Activated B cell treated with CpG ODN at 0.5 μM for 24 hours (primary cell): ENCODE measurements at places on chromosomes 13 and 19.
A peak's percentile ranks its signal among the peaks of the same experiment; 100 is the strongest.

DNA sequence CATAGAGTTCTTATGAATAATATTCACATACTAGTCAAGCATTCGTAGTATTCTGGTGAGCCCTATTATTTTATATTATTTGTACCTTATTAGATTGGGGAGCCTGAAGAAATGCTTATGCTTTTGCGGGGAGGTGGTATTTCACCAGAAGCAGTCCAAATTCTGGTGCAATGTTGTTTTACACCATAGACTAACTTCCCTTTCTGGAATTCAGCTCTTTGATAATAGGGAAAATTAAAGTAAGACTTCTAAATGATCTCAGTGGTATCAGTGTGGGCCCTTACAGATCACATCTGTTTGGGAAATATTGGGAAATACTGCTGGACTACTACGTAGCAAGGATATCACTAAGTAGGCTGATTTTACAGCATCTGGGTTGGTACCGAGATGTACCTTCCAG, 34.2 kb downstream of the KCTD12 start:
- no peaks in the 10 kb centered on the region for H3K4me1 ChIP-seq
- no peaks in the 10 kb centered on the region for H3K27me3 ChIP-seq
- no peak overlapping the region for H3K4me3 ChIP-seq
- no peak for DNase-seq
- H3K27ac ChIP-seq, result no peak overlapping the region

DNA sequence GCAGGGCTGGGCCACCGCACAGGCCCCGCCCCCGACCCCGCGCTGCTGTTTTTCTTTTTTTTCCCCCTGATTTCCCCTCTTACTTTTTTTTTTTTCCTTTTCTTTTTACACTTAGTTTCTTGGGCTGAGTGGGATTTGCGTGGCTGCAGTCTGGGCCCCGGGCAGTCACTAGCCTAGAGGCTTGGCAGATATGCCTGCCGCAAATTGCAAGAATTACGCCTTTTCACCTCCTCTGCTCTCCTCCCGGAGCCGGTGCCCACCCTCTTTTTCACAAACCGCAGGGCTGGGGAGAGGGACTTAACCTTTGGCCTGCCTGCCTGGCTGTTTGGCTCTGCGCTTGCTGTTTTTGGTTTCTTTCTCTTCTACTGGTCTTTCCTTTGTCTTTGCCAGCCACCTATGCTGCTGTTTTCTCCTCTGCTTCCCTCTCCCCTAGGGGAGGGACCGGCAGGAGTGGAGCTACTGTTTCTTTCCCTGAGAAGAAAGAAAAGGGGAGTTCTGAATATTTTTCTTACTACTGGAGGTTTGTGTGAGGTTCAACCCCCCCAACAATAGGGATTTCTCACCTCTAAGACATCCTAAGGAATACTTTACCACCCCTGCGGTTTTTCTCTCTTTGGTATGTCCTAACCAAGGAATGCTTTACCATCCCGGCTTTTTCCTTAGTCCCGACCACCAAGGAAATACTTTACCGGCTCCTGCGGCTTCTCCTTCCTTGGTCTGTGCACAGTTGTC, 11.0 kb downstream of the ZNF552 start:
- DNase-seq, result no peak
- peak overlapping the region; percentile 76 for H3K4me3 ChIP-seq
- H3K27ac ChIP-seq, result peak overlapping the region; percentile 65
- no peaks in the 10 kb centered on the region for H3K27me3 ChIP-seq
- H3K36me3 ChIP-seq, result peaks cover 40% of the 10 kb centered on the region

DNA sequence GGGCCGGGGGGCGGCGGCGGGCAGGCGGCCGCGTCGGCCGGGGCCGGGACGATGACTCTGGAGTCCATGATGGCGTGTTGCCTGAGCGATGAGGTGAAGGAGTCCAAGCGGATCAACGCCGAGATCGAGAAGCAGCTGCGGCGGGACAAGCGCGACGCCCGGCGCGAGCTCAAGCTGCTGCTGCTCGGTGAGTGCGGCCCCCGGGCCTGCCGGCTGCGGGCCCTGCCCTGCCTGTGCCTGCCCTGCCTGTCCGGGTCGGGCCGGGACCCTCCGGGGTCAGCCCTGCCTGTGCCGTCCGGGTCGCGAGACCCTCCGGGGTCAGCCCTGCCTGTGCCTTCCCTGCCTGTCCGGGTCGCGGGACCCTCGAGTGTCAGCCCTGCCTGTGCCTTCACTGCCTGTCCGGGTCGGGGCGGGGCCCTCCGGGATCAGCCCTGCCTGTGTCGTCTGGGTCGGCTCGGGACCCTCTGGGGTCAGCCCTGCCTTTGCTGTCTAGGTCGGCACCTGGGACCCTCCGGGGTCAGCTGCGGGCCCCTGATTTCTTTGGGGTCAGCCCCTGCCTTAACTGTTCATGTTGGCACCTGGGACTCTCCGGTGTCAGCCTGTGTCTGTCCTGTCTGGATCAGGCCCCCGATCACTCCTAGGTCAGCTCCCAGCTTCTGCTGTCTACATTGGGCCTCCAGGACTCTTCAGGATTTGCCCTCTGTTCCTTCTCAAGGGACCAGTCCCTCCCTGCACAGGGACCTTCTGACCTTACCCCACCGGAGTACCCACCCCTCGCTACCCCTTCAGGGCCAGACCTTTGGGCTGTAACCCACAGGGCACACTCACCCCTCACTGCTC, 659 bp downstream of the GNA11 start:
- H3K4me3 ChIP-seq, result peak overlapping the region; percentile 73
- peak; percentile 45 for DNase-seq
- H3K36me3 ChIP-seq, result no peaks in the 10 kb centered on the region
- H3K4me1 ChIP-seq, result peaks cover 29% of the 10 kb centered on the region
- H3K27ac ChIP-seq, result no peak overlapping the region

- H3K27ac ChIP-seq, result peak within 1 kb of the TSS; percentile 61
- peak; percentile 28 for DNase-seq
- H3K27me3 ChIP-seq, result no peaks in the 10 kb centered on the region
These were observed at the start of gene ZNF578 for GRCh38 chr19:52453324-52454094. ZNF578 (plus strand) TSS chr19:52453553; CDS start chr19:52501846, 48,293 bp downstream.

- H3K4me3 ChIP-seq, result no peak overlapping the region
- DNase-seq, result no peak
- no peak overlapping the region for H3K27ac ChIP-seq
- no peaks in the 10 kb centered on the region for H3K27me3 ChIP-seq
- H3K4me1 ChIP-seq, result no peaks in the 10 kb centered on the region
- no peaks in the 10 kb centered on the region for H3K36me3 ChIP-seq
These were observed 446.4 kb downstream of the GPC6 start for GRCh38 chr13:93672996-93673395.

- DNase-seq, result no peak
- peaks cover 26% of the 10 kb centered on the region for H3K27me3 ChIP-seq
- H3K4me3 ChIP-seq, result peak overlapping the region; percentile 88
- no peak overlapping the region for H3K27ac ChIP-seq
These were observed 569 bp upstream of the MCF2L start for GRCh38 chr13:112968380-112968909.

DNA sequence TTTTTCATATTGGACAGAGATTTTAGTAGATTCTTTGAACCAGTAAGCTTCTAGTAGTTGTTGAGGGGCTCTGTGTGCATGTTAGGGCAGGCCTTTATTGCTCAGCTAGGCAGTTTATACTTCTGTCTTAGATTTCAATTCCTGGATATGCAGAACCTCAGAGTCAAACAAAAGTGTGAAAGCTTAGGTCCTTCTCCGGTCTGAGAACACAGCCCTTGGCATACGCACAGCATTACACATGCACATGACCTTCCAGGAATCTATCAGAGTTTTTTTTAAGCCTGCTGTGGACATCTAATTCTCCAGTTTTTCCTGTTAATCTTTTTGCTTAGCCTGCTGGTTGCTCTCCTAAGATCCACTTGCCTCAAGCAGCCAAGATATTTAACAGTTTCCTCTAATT, 77.9 kb upstream of the KL start:
- peaks cover 23% of the 10 kb centered on the region for H3K27me3 ChIP-seq
- H3K36me3 ChIP-seq, result no peaks in the 10 kb centered on the region

DNA sequence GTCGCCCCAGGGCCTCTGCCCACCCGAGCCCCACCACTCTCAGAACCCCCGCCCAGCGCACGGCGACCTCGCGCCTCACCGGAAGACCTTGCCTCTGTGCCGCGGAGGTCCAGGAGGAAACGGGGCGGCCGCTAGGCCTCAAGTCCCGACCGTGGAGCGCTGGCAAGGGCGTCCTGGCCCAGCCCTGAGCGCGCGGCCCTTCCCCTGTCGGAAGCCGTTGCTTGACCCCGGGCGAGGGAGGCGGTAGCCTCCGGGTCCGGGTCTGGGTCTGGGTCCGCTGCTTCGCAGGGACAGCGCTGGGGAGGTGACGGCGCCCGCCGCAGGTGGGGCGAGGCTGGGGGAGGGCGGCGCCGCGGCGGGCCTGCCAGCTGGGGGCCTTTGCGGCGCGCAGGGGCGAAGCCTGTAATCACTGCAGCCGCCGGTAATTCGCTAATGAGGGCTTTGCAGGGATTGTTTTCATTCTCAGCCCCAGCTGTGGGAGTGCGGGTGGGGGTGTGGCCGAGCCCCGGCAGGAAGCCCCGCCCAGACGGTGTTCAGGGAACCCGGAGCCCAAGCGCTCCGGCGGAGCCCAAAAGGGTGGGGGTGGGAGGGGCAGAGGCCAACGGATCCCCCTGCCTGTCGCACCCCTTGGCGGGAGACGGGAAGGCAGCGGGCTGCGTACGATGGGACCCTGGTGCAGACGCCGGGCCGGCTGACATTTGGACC, 8.6 kb downstream of the C19orf25 start:
- H3K36me3 ChIP-seq, result peaks cover 8% of the 10 kb centered on the region
- DNase-seq, result peak; percentile 57
- peaks cover 2% of the 10 kb centered on the region for H3K27me3 ChIP-seq
- peak overlapping the region; percentile 76 for H3K4me3 ChIP-seq

DNA sequence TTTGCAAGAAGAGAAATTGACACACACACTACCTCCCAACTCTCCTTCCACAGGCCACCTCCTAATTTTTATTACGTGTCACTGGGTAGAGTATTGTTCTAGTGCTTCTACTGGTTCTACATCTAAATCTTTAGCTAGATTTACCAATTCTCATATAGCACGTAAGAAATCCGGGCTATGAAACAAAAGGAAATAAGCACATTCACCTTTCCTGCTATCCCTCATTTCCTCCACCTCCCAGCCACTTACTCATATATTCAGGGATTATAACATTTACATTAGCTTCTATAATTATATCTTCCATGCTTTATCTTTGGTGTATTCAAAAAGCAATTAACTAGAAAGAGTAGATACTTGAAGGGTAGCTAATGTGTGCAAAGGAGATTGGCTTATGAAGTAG, 39.7 kb downstream of the USP12 start:
- DNase-seq, result no peak
- peak overlapping the region; percentile 11 for H3K4me3 ChIP-seq
- peaks cover 12% of the 10 kb centered on the region for H3K36me3 ChIP-seq
- H3K27me3 ChIP-seq, result no peaks in the 10 kb centered on the region

DNA sequence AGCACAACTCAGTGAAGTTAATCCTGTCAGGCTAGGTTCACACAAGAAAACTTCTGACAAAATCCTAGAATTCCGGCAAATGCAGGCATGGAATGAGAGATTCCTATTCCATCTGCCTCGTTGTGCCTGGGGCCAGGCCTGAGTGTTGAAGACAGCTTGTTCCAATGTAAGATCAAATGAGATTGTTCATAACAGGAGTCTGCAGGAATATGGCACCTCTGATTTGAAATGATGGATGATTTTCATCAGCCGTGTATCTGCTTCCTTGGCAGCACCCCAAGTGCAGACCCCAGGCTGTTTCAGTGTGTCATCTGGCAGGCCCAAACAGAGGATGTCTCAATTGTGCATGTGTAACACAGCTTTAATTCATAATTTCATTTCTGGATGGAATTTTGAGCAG, 35.3 kb upstream of the SACS start:
- DNase-seq, result no peak
- H3K4me3 ChIP-seq, result no peak overlapping the region
- H3K4me1 ChIP-seq, result peaks cover 7% of the 10 kb centered on the region
- H3K27ac ChIP-seq, result no peak overlapping the region
- no peaks in the 10 kb centered on the region for H3K36me3 ChIP-seq
- H3K27me3 ChIP-seq, result peaks cover 19% of the 10 kb centered on the region

- H3K27me3 ChIP-seq, result no peaks in the 10 kb centered on the region
- H3K27ac ChIP-seq, result no peak overlapping the region
- no peak for DNase-seq
- no peak overlapping the region for H3K4me3 ChIP-seq
- no peaks in the 10 kb centered on the region for H3K4me1 ChIP-seq
These were observed 59.5 kb downstream of the MCF2L start for GRCh38 chr13:113028336-113029060.

DNA sequence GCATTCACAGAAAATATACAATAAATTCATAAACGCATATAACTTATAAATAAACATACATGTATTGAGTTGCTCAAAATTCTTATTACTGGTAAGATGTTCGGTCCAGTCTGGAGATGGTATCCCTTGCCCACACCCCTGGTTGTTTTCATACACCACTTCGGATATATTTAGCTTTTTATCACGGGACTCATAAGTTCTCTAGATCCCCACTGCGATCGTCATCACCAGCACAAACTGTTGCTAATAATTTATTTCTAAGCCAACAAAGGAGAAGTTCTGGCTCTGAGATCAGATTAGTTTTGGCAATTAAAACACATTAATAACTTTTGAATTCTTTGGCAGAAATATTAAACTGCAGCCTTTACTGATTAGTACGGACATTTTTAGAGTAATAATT, 23.0 kb upstream of the SGCG start:
- no peaks in the 10 kb centered on the region for H3K4me1 ChIP-seq
- H3K27me3 ChIP-seq, result peaks cover 20% of the 10 kb centered on the region
- no peaks in the 10 kb centered on the region for H3K36me3 ChIP-seq
- H3K4me3 ChIP-seq, result no peak overlapping the region
- DNase-seq, result no peak
- H3K27ac ChIP-seq, result no peak overlapping the region

- no peaks in the 10 kb centered on the region for H3K27me3 ChIP-seq
- no peak overlapping the region for H3K4me3 ChIP-seq
- H3K27ac ChIP-seq, result no peak overlapping the region
- H3K4me1 ChIP-seq, result no peaks in the 10 kb centered on the region
These were observed 2832.4 kb downstream of the PCDH9 start for GRCh38 chr13:64397701-64398100.

DNA sequence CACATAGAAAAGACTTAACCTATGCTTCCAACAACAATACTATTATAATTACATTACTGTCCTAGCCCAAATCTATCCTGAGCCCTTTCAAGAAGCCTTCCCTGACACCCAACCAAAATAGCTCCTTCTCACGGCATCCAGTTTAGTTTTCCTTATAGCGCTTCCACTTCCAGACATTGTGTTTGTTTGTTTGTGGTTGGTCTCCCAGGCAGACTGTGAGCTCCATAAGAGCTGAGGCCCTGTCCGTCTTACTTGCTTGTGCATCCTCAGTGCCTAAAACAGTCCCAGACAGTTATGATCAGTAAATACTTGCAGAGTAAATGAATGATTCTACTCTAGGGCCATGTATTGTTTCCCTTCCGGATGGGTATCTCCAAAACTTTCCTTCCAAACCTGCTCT, 68.1 kb upstream of the STARD13 start:
- H3K4me1 ChIP-seq, result peaks cover 41% of the 10 kb centered on the region
- no peak for DNase-seq
- H3K27ac ChIP-seq, result no peak overlapping the region
- H3K4me3 ChIP-seq, result no peak overlapping the region
- no peaks in the 10 kb centered on the region for H3K36me3 ChIP-seq

GRCh38 chr13:105232439-105232838, 1303.0 kb downstream of the EFNB2 start:
- DNase-seq, result no peak
- no peak overlapping the region for H3K27ac ChIP-seq
- H3K4me1 ChIP-seq, result no peaks in the 10 kb centered on the region
- H3K4me3 ChIP-seq, result no peak overlapping the region
- H3K27me3 ChIP-seq, result no peaks in the 10 kb centered on the region
